Stimulated activated naive CD4-positive, alpha-beta T cell (primary cell): ENCODE measurements at places on chromosomes 2 and 18.

DNA sequence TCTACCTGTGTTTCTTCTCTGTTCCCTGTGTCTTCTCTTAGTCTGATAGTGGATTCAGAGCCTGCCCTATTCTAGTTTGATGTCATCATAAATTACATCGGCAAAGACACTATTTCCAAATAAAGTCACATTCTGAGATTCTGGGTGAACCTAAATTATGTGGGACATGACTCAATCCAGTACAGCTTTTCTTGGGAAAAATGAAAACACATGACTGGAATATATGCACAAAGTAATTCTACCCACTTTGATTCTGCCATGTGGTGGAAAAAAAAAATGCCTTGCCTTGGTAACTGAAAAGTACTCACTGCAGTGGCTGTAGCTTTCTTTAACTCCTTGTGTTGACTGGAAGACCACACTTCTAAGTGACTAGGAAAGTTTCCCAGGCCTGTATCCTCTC lies 73.7 kb downstream of the LRATD1 start:
- DNase-seq, result no peak

DNA sequence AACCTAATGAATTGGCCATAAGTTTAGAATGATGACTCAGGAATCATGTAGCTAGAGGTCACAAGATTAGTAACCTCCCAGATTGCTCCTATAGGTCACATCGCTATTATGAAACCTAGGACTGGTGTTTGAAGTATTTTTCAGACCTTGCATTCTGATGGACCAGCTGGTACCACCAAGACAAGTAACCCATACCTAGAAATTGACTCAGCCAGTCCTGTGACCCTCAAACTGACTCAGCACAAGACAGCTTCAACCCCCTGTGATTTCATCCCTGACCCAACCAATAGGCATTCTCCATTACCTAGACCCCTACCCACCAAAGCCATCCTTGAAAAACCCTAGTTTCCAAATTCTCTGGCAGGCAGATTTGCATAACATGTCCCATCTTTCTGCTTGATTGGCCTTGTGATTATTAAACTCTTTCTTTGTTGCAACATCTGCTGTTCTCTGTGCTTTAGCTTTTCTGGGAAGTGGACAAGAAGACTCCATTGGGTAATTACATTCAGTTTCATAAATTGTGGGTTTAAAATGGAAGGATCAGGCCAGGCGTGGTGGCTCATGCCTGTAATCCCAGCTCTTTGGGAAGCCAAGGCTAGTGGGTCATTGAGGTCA lies 254.9 kb downstream of the IRS1 start:
- DNase-seq, result no peak

GRCh38 chr2:236049981-236050380 lies 118.2 kb downstream of the GBX2 start:
- DNase-seq, result no peak

- DNase-seq, result no peak
Observed at GRCh38 chr2:227374158-227374557, 4.9 kb downstream of the TM4SF20 start.

DNA sequence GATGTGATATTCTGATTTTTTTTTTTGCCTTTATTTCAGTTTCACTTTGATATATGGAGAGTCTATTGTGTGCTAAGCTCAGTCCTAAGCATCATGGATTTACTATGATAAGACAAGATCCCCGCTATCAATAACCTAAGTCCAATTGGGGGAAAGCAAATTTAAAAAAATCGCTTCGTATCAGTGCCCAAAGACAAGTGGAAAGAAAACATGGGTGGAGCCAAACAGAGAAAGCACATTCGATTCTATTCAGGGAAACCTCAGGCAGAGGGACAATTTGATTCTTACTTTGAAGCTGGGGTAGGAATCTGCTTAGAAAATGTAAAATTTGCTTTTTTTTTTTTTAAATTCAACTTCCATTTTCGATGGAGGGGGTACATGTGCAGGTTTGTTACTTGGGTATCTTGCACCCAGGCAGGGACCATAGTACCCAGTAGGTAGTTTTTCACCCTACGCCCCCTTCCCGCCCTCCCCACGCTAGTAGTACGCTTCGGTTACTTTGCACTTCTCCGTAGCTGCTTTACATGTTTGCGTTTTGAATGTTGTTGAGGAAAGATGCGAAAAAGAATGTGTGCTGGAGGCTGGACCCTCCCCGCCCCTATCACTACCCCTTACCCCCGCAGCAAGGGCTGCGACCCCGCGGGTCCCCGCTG lies 12.4 kb downstream of the KIF5C start:
- DNase-seq, result no peak

GRCh38 chr2:160427629-160428404 lies 65.8 kb downstream of the RBMS1 start:
- peak; percentile 57 for DNase-seq

DNA sequence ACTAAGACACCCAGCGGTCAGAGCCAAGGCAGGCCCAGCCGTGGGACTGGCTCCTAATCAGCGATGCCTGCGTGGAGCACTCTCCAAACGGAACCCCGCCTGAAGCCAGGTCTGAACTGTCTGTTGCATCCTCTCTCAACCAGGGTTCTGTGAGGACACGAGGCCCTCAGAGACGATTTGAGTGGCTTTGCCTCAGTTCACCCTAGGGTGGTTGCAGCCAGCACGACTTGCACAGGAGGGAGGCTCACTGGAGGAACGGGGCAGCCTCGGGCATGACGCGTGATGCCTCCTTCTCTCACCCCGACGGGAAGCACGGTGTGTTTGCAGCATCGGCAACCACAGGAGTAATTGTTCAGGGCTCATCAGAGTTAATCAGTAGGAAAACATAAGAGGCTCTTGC lies 336.4 kb downstream of the EIPR1 start:
- DNase-seq, result no peak

DNA sequence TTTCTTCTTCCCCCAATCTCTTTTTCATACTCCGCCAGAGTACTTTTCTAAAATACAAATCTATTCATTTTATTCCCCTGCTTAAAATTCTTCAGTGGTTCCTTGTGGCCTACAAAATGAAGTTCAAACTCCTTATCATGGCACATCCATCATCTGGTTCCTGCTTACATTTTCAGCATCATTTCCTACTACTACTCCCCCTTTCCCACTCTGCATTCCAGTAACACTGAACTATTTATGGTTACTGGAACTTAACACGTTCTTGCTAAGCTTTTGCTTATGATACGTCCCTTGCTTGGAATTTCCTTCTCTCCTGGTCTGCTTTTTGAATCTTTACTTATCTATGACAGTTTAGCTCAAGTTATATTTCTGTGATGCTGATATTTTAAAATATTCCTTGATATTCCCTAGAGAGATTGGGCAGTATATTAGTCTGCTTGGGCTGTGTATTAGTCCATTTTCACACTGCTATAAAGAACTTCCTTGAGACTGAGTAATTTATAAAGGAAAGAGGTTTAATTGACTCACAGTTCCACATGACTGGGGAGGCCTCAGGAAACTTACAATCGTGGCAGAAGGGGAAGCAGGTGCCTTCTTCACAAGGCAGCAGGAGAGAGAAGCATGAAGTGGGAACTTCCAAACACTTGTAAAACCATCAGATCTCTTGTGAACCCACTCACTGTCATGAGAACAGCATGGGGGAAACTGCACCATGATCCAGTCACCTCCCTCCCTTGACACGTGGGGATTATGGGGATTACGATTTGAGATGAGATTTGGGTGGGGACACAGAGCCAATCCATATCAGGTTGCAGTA lies 53.2 kb downstream of the BMPR2 start:
- DNase-seq, result no peak

- no peak for DNase-seq
Observed at GRCh38 chr2:5495586-5495985, 196.6 kb upstream of the SOX11 start.

- DNase-seq, result no peak
Observed at GRCh38 chr2:241941691-241942301, 72.3 kb downstream of the RTP5 start.

DNA sequence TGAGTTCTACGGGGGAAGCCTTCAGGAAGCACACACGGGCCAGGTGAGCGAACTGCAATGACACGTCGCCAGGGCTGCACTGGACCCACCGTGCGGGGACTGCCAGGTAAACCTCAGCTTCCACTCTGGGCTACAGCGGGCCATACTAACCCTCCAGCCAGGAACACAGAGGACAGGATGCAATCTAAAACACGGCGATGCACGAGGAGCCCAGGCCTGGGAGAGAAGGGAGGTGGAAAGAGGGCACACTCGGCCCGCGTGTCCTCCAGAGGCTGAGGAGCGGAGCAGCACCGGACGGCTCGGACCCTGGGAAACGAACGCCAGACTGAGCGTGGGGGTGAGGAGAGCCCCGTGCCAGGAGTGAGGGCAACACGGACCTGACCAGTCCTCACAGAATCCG lies 69.3 kb downstream of the HDAC4 start:
- no peak for DNase-seq

- no peak for DNase-seq
Observed at GRCh38 chr18:80246445-80247392, 595 bp downstream of the PARD6G start.

- DNase-seq, result peak; percentile 47
Observed at GRCh38 chr2:230660294-230661060, 52.2 kb upstream of the CAB39 start.

- no peak for DNase-seq
Observed at GRCh38 chr2:214377286-214377624, 33.6 kb upstream of the VWC2L start.

- DNase-seq, result no peak
Observed at GRCh38 chr2:175418224-175418835, 236.8 kb upstream of the ATP5MC3 start.

DNA sequence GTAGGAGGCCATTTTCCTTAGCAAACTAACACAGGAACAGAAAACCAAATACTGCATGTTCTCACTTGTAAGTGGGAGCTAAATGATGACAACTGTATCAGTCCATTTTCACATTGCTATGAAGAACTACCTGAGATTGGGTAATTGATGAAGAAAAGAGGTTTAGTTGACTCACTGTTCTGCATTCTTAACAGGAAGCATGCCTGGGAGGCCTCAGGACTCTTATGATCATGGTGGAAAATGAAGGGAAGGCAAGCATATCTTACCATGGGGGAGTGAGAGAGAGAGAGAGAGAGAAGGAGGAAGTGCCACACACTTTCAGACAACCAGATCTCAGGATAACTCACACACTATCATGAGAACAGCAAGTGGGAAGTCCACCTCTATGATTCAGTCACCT lies 105.3 kb downstream of the PARD3B start:
- DNase-seq, result no peak

DNA sequence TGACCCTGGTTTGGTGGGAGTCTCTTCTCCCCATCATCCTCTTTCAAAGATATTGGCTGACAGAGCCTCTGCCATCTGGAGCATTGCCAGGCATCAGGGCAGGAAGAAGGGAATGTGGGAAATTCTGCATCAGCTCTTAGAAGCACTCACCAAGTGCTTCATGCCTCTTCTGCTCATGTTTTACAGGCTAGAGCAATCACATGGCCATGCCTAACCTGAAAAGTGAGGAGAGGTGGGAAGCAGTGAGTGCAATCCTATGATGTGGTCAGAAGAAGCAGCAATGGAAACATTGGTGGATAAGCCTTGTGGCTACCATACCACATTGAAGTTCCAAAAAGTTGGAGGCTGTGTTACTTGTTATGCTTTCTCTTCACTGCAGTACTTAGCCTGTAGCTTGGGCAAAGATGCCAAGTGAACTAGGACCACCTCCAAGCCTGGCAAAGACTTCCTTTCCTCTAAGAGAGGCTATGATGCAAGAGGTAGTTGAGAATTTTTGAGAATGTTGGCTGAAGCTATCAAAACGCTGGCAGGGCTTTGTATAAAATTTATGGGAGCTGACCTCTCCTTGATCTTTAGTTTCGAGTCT lies 64.1 kb downstream of the BCL2L11 start:
- no peak for DNase-seq

GRCh38 chr2:127701651-127702394 lies 526 bp downstream of the SFT2D3 start:
- peak; percentile 83 for DNase-seq

DNA sequence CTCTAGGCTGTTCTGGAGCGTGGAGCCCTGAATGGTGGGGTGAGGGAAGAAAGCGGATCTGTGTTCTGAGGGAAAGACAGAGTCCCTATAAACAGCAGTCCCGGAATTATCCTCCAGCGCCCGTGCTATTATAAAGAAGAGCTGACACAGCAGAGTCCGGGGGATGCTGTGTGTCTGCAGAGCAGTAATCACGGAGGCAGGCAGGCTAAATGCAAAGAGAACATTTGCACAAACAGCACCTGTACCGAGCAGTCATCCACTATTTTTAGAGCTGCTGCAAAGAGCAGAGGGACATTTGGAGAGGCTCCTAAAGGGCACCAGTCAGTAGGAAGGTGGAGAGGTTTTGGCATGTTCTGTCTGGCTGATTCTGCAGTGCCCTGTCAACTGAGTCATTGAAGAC lies 293.8 kb upstream of the SLC14A2 start:
- DNase-seq, result no peak

DNA sequence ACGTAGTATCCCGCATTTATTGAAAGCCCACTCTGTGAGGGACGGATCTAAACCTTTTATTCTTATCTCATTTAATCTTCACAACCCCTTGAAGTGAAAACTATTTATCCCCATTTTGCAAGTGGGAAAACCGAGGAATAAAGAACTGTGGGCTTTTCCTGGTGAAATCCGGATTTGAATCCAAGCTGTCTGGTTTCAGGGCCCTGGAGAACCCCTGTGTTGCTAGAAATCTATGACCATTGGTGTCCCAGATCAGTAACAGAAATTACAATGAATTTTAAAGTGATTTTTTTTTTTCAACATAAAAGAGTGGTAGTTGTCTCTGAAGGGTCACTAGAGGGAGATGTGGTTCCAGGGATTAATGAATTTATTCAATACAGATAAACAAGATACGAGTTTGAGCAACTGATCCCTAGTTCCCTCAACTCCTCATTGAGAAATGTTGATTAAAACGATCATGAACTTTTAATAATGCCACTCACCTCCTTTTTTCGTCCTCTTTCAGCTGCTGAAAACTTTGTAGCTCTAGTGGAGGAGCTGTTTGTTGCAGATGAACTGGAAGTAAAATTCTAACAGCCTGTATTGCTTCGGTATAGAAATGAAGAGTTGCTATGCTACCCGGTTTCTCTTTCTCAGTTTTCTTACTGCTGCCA lies 940 bp downstream of the XRCC5 start:
- DNase-seq, result no peak

DNA sequence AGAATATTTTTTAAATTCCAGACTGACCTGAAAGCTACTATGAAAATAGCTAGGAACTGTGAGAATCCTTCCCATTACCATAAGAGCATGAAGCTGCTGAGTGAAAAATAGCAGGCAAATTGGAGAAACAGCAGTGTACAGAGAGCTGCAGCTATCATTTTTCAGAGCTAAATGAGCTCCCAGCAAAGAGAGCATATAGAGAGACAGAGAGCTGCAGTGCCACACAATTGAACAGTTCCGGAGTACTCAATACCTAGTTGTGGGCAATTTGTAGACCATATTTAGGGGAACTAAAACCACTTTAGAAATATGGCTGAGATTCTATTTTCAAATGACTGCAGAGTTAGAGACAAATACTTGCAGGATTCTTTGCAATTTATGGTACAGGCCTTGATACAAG lies 645.3 kb downstream of the STK39 start:
- no peak for DNase-seq

GRCh38 chr2:232700154-232700553 lies 3.0 kb downstream of the GIGYF2 start:
- DNase-seq, result no peak

- no peak for DNase-seq
Observed at GRCh38 chr2:42809131-42809818, 16.9 kb upstream of the HAAO start.

GRCh38 chr2:56334622-56335021 lies 150.8 kb downstream of the CCDC85A start:
- no peak for DNase-seq
